ENCODE measurements at places on chromosomes 7 and 10.
A peak's percentile ranks its signal among the peaks of the same experiment; 100 is the strongest.

DNA sequence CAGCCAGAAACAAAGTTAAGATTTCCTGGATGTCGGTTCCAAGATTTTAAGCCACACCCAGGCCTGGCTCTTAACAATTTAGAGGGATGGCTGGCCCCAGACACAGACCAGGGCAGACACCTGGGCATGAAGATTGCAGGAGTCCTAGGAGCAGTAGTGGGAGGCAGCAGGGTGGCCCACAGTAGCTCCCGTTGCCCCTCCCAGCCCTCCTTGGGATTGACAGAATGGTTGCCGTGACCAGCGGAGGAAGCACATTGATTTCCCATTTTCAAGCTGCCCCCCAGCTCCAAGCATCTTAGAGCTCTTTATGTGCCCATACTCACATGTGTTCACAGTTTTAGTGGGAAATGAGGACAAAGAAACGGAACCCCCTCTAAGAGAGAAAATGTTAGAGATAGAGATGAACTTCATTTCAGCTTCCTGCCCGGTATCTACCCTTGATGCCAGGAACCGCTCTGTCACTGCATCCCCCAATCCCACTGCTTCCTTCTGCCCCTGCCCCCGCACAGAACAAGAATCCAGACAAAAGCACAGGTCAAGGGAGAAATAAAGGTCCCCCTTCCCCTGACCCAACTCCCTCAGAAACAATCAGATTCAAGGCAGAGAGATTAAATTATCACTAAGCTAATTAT, 101.1 kb downstream of the PLXNA4 start:
- no peak for DNase-seq

DNA sequence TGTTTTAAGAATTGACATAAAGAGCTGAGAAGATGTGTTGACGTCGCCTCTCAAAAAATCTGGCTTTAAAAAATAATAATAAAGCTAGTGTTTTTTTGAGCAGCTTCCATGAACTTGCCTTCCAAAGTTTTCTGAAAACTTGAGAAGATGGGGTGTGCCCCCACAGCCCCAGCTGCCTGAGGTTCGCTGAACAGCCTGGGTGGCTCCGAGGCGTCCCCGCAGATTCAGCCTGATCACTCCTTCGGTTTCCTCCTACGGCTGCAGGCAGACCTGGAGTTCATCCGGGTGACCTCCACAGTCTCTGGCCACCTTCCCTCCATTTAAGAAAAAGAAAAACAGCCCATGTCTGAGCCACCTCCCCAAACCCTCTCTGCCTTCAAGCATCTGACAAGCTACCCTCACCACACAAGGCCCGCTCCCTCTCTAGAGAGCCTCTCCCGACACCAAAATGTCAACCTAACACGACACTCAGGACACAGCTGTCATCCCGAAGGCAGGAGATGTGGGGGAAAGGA, 177.8 kb downstream of the PTPRN2 start:
- DNase-seq = no peak

DNA sequence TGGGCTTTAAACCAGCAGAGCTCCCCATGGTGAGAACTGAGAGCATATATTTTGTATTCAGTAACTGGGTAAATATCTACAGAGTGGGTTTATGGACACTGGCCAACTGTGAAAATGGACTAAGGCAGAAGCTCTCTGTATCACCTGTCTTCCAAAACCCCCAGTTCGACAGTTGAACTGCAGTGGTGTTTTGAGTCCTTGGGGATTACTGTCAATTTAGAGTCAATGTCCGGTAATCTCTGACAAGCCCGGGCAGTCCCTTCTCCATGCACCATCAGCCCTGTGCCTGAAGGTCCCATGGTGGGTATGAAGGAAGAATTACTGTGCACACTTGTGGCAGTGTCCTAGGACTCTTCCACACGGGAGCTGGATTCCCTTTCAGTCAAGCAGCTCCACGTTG, 235.0 kb downstream of the CCSER2 start:
- no peak for DNase-seq

DNA sequence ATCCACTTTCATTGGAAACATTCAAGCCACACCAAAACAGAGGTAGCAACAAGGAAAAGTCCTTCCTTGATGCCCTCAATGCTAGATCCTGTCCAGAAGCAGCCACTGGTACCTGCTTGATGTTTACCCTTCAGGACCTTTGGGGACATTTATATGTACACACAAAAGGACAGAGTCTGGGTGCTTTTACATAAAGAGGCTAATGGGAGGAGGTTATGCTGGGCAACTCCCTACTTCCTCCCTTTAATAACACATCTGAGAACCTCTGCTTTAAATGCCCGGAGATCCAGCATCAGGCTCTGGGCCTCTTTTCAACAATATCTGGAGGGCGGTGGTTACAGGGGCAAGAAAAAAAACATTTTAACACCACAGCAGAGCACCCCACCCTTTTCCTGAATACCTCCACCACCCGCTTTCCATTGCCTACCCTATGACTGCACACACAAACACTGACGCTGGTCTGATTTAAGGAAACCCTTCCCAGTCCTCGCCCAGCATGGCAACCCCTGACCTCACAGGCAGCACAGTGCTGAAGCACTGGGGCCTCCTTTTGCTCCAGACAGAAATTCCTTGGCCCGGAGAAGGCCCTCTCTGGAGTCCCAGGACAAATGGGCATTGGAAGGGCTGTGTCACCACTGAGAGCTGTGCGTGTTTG, 39.3 kb upstream of the DUSP5 start:
- DNase-seq = no peak

DNA sequence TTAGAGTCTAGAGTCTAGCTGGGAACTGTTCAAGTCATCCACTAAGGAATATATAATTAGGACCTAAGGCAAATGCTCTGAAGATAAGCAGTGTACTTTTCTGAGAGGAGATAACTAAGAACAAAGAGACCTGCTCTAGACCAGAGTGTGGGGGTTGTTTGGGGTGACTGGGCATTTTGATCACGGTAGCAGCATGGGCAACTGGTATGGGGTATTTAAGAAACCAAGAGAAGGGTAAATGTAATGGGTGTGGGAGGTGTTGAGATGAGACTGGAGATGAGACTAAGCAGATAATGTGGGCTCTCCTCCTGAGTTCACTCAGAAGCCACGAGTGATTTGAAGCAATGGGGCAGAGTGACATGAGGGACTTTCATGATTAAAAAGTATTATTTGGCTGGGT, 1082.9 kb downstream of the GATA3 start:
- DNase-seq = peak; percentile 47

- peak; percentile 85 for DNase-seq
These were observed 48.5 kb upstream of the ARL4A start for GRCh38 chr7:12638851-12639456.

GRCh38 chr10:24544776-24545175, 178.9 kb downstream of the ARHGAP21 start:
- no peak for DNase-seq

GRCh38 chr10:8967061-8967460, 912.6 kb downstream of the GATA3 start:
- DNase-seq = no peak

GRCh38 chr10:78448994-78449418, 415.3 kb downstream of the RPS24 start:
- peak; percentile 4 for DNase-seq

GRCh38 chr7:116591202-116592040, 66.6 kb downstream of the CAV1 start:
- peak; percentile 48 for DNase-seq

- no peak for DNase-seq
These were observed 94.1 kb downstream of the LRRC4 start for GRCh38 chr7:127937066-127937680.

DNA sequence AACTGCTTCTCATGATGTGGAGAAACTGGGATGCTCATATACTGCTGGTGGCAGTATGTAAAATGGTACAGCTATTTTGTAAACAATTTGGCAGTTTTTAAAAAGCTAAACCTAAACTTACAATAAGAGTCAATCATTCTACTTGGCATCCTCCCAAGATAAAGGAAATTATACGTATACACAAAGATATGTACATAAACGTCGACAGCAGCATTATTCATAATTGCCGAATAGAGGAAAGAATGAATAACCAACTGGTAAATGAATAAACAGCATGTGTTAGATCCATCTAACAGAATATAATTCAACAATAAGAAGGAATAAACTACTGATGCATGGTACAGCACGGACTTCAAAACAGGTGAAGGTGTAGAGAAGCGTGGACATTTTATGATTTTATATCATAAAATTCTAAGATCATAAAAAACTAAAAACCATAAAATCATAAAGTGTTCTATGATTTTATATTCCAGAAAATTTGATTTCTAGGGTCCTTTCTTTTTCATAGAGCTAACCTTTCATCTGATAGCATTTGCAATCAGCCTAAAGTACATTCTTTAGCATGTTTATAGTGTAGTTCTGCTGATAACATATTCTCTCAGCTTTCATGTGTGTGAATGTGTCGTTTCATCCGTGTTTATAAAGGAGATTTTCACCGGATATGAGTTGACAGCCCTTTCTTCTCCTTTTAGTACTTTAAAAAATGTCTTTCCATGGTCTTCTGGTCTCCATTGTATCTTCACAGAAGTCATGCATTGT, 261.5 kb downstream of the DIP2C start:
- no peak for DNase-seq

DNA sequence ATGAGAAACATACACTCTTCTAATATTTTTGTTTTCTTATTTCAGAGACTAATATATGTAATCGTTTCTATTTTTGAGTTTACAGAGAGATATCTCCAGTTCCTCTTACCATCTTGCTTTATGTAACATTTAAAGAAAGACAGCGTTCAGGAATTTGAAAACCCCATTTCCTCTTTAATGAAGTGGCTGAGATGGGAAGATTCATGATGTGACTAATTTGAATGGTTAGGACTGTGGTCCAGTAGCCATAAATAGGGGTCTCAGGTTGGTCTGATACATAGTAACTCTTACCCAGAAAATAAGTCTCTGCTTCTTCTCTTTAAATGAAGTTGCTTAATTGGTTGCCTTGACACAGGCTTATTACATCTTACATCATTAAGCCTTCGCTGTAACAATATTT, 6.9 kb downstream of the KMT2E start:
- peak; percentile 9 for DNase-seq

DNA sequence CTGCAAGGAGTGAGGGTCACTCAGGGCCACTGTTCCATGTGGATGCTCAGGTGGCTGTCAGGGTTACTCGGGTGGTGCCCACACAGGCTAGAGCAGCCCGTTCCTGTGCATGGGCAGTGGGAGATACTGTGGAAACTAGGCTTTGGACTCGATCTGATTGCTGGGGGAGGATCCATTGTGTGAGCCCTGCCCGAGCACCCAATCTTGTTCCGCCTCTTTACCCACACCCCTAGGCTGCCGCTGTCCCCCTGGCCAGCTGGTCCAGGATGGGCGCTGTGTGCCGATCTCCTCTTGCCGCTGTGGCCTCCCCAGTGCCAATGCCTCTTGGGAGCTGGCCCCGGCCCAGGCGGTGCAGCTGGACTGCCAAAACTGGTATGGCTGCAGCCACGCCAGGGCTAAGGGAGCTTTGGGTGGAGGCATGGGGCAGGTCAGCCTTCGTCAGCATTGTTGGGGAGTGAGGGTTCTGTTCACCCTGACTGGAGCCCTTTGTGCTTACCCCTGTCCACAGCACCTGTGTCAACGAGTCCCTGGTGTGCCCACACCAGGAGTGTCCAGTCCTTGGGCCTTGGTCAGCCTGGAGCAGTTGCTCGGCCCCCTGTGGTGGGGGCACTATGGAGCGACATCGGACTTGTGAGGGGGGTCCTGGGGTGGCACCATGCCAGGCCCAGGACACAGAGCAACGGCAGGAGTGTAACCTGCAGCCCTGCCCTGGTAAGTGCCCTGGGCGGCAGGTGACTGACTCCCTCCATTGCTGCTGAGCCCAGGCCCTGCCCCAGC, 12.4 kb upstream of the ZNF862 start:
- no peak for DNase-seq

DNA sequence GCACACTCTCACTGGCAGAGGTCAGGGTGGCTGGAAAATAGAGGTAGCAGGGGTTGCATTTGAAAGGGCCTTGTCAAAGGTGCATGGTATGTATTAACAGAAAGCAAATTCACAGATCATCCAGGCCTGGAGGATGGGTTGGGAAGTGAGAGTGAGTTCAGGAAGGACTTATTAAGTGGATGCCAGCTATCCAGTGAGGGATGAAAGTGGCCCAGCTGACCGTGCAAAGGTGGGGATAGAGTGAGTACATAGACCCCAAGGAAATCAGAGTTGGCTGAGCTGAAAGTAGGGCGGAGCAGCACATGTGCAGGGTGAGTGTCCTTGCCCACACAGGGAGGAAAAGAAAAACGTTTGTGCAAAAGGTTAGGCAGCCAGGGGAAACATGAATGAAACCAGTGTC, 58.1 kb downstream of the HECW1 start:
- DNase-seq = no peak

- DNase-seq = no peak
These were observed 76.9 kb downstream of the FAM171A1 start for GRCh38 chr10:15293862-15294842.

DNA sequence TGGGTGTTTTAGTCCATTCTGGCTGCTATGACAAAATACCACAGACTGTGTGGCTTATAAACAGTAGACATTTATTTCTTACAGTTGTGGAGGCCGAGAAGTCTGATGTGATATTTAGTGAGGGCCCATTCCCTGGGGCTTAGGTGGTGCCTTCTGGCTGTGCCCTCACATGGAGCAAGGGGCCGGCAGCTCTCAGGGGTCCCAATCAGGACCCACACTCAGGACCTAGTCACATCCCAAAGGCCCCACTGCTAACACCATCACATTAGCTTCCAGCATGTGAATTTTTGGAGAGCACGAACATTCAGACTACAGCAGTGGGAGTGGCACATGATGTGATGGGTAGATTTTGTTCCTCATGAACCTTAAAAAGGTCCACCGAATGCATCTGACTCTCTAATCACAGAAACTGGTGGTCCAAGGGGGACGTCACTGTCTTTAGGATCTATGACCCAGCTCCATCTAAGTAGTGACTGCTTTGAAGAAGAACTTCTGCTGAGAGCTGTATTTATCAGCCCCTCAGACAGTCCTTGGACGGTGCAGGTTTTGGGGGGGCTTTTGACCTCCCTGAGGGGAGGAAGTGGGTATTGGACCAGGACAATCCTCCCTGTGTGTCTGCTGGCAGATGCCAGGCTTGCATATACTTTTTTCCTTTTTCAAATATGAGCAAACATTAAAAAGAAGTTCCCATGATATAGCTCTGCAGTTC, 154.5 kb upstream of the ZNF32 start:
- no peak for DNase-seq

DNA sequence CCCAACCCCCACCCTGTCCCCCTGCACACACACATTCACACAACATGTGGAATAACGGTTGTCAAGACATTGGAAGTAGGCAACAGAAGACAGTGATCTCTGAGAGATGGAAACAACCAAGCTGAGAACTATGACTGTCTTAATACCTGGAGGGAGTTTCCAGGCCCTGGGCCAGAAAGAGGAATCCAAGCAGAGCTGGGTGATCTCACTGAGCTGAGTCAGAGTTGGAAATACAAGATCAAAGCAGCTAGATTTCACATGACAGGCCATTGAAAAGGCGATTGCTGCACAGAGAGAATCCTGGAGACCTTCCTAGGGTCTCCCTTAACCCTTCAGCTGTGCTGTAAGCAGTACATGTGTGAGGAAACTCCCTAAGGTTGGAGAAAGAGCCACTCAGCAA, 165.8 kb upstream of the PRSS1 start:
- DNase-seq = no peak

GRCh38 chr10:115129752-115130151, 36.6 kb downstream of the ATRNL1 start:
- peak; percentile 66 for DNase-seq

GRCh38 chr7:41731493-41732435, 28.9 kb upstream of the INHBA start:
- peak; percentile 55 for DNase-seq
